Stimulated activated naive CD4-positive, alpha-beta T cell (primary cell): ENCODE measurements at places on chromosomes 2 and 18.

- DNase-seq: no peak
These were observed 41.4 kb downstream of the AQP12A start for GRCh38 chr2:240732911-240733622.

GRCh38 chr2:241598487-241598886 lies 38.5 kb downstream of the THAP4 start:
- no peak for DNase-seq

DNA sequence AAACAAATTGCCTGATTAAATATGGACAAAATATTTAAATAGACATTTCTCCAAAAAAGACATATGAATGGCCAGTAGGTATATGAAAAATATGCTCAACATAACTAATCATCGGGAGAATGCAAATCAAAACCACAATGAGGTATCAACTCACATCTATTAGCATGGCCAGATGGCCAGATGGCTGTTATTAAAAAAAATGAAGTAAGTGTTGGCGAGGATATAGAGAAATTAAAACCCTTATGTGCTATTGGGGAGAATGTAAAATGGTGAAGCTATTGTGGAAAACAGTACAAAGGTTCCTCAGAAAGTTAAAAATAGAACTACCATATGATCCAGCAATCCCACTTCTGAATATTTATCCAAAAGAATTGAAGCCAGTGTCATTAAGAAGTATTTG lies 272.3 kb upstream of the ZNF804A start:
- DNase-seq: no peak

DNA sequence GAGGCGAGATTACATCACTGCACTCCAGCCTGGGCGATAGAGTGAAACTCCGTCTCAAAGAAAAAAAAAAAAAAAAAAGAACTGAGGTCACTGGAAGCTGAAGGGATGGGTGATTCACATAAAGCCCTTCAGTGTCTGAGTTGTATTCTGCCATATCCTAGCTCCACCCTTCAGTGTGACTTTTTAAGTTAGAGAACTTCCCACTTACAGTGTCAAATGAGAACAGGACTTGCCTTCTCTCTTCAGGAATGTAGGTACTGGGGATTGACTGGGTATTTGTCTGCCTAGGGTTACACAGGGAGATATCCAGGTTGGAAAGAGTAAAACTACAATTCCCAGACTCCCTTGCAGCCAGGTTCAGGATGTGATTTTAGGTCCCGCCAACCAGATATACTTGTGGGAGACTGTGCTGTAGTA lies 37.9 kb downstream of the EHD3 start:
- no peak for DNase-seq

- peak; percentile 20 for DNase-seq
These were observed 8.1 kb downstream of the MBP start for GRCh38 chr18:77124452-77124922.

GRCh38 chr2:117118994-117119393 lies 695.5 kb upstream of the DDX18 start:
- DNase-seq: no peak

DNA sequence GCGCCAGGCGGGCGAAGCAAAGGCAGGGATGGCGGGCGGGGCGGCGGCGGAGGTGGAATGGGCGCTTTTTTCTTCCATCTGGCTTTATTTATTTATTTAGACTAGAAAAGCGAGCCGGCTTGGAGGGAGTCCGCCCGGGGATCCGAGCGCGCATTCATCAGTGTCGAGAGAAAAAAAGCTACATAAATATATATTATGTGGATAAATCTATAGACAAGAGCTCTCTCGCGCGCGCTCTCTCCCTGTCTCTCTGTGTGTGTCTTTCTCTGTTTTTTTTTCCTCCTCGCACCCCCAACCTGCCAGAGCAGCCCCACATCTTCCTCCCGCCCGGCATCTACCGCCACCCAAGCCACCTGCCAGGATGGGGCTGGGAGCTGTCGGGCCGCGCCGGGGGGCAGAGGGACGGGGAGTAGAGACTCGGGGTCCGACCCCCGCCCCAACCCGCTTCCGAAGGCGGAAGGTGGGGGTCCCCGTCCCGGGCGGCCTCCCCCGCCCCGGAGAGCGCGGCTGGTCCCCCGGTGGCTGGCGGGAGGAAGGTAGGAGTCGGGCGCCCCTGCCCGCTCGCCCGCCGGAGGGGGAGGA lies 972 bp upstream of the CELF4 start:
- no peak for DNase-seq

DNA sequence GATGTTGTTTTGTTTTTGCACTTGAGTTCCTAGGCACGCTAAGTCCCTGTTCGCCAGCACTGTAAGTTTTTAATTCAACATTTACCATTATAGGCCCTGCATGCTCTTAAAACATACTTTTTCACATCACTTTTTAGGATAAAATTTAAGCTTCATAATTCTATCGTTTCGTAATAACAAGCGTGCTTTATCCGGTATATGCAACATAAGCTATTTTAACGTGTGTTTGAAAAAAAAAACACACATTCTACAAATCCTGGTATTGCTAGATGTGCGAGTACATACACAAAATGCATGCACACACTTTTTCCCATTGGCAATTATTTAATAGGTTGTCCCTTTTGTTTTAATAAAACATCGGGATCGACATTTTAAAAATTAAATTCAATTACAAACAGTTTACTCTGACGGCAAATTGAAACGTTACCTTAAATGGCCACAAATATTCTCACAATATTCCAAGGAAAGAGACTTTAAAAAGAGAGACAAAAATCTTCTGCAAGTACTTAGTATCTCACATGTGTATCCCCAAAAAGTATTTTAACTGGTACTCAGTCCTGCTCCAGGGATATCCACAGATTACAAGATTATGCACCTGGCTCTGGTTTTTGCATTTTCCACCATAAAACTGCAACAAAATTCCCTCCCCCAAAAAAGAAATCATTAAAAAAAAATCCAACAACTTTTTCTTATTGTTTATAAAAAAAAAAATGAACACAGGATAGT lies 1.0 kb upstream of the TCF4 start:
- DNase-seq: no peak

DNA sequence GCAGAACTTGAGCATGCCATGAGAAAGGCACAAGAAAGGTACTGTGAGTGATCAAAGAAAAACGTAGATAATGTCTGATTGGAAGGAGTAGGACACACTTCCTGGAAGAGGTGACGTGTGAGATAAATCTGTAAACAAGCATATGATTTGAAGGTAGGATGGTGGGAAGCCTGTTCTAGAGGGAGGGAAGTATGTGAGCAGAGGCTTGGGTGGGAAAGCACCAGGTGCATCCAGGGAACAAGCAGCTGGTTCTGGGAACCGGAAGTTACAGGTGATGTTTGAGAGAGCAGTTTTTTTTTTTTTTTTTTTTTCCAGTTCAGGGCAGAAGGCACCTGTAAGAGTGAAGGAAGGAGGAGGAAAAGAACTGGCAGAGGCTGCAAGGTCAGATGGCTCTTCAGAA lies 116.6 kb upstream of the EFEMP1 start:
- no peak for DNase-seq

DNA sequence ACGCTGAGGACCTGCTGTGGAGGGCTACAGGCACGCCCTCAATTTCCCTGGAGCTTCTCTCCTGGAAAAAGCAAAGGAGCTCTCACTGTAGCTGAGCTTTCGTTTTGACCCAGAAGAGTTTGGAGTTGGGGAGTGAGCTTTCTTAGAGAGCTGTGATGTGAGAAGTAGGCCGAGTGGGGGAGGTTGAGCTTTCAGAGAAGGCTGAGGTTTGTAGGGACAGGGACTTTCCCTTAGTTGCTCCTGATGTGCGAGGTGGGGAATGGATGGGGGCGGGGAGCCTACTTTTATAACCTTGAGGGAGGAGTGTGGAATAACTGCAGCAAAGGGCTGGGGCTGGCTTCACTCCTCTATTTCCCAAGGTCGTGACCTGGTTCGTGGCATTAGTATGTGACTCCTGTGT lies 47.1 kb downstream of the ZNF532 start:
- no peak for DNase-seq

DNA sequence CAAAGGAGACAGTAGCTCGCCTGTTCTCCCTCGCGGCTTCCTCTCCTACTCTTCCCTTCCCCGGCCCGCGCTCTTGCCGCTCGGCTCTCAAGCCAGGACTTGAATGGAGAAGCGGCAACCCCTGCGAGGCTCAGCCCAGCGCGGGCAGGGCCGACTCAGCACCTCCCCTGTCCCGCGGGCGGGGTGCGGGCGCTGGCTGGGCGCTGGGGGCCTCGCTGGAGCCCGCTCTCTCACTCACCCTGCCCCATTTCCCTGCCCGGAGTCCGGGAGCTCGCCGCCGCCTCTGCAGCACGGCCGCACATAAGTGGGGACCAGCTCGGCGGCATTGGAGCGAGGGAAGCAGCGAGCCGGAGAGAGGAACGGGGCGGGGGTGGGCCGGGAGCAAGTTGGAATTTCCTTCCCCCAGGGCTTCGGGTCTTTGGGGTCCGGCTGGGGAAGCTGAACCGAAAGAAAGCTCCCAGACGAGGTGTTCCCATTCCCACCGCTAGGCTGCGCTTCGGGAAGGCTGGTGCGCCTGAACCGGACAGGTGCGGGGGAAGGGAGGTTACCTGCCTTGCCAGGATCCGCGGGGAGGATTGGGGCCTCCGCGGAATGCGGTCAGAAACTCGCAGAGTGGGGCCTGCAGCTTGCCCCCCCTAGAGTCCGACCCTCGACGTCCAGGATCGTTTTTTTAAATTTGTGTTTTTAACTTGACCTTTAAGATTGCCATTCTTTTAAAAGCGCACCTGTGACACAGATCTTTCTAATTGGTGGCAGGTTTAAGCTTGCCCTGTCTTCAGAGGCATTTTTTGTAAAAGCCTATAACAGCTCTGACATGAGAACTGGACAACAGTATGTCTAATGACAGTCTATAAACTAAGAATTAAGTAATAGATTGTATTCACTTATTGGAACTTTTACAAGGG lies at the start of gene COBLL1:
Gene COBLL1 (minus strand): TSS at position 105 of the 905 bp plus-strand sequence. CDS start 627 bp downstream, outside the sequence.
- peak; percentile 12 for DNase-seq

GRCh38 chr2:193357508-193357907 lies 1162.8 kb upstream of the TMEFF2 start:
- DNase-seq: no peak

DNA sequence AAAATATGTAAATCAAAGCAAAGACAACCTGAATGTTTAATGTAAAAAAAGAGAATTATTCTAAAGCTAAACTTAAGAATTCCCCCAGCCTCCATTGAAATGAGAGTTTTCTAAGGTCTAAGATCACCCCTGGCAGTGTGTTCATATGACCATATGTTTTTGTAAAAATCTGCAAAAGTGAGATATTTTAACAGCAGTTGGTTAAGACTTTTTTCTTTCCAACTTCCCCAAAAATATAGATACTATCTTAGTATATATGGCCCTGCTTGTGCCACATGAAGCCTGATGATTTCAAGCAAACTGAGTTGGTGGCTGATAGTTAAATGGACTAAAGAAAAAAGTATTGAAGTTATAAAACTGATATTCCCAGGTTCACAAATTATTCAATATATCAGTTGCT lies 35.4 kb downstream of the ZNF804A start:
- no peak for DNase-seq

GRCh38 chr2:109472331-109472959 lies 141.3 kb downstream of the SEPTIN10 start:
- DNase-seq: no peak

DNA sequence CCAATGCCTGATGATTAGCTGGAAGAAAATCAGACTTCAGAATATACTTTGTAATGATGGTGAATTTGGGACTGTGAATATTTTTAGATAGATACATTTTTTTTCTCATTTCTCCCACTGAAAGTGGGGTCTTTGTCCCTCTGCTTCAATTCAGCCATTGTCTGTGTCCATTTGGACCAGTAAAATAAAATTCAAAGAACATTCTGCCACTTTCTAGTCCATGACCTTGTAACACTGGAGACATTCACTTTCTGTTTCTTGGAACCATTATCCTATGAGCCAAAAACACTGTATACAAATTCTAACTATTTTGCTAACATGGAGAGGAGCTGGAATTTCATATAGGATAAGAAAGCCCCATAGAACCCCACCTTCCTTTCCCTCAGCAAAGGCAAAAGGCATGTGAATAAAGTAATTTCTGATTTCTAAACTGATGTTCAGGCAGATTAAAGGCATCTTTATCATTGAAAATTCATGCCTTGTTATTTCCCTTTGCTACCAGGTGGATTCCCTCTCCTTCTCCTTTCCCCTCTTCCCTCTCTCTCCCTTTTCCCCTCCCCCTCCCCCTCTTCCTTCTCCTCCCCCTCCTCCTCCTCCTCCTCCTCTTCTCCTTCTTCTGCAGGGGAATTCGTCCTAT lies 2010.4 kb upstream of the LRRTM1 start:
- no peak for DNase-seq

GRCh38 chr2:21599417-21599816 lies 475.6 kb downstream of the TDRD15 start:
- no peak for DNase-seq

GRCh38 chr18:45526114-45526841 lies 89.0 kb upstream of the SLC14A2 start:
- DNase-seq: no peak

GRCh38 chr2:159381574-159381973 lies 95.1 kb upstream of the WDSUB1 start:
- no peak for DNase-seq

DNA sequence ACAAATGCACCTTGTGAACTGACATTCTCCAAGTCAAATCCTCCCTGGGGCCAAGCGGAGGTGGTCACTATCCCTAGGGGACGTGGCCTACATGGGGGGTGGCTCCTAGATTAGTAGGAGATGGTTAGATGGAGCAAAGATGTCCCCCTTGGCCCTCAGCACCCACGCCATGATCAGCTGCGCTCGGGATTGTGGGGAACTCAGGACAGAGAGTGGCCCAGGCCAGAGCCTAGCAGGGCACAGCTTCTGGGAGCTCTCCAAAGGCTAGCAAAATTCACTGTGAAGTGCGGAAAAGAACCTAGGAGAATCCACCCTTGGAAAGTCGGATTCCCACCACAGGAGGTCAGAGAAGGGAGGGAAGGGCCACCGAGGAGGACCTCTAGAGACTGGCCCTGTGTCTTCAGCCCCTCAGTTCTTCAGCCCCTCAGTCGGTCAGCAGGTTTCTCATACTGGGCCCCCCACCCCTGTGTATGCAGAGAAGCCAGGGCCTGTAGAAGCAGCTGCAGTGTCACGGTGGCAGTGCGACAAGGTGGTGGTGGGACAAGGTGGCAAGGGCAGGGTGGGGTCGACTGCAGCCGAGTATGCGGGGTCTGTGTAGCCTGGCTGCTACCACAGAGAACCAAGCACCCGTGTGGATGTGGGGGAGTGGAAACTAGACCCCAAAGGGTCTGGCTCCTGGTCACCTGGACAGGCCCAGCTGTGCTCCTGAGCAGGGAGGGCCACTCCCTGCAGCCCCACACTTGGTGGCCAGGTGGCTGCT lies 18.4 kb downstream of the GPR55 start:
- no peak for DNase-seq

- no peak for DNase-seq
These were observed 86.8 kb upstream of the SP3 start for GRCh38 chr2:174051741-174052583.
